ENCODE measurements at places on chromosomes 12 and 14.

GRCh38 chr14:68365228-68365627 is 427.6 kb downstream of the ZFP36L1 start:
- peaks cover 87% of the 10 kb centered on the region for H3K4me1 ChIP-seq
- DNase-seq = no peak
- no peaks in the 10 kb centered on the region for H3K27me3 ChIP-seq
- H3K27ac ChIP-seq = peak overlapping the region; percentile 69
- H3K4me3 ChIP-seq = no peak overlapping the region

DNA sequence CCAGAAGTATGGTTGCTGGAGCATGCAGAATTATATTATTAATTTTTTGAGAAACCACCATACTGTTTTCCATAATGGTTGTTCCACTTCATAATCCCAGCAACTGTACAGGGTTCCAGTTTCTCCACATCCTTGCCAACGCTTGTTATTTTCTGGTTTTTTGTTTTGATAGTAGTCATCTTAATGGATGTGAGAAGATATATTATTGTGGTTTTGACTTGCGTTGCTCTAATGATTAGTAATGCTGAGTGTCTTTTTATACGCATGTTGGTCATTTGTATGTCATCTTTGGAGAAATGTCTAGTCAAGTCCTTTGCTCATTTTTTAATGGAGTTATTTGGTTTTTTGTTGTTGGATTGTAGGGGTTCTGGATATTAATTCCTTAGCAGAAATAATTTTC is 58.1 kb downstream of the DAAM1 start:
- H3K4me1 ChIP-seq = peaks cover 29% of the 10 kb centered on the region
- H3K4me3 ChIP-seq = no peak overlapping the region
- no peak overlapping the region for H3K27ac ChIP-seq
- DNase-seq = no peak
- no peaks in the 10 kb centered on the region for H3K36me3 ChIP-seq

DNA sequence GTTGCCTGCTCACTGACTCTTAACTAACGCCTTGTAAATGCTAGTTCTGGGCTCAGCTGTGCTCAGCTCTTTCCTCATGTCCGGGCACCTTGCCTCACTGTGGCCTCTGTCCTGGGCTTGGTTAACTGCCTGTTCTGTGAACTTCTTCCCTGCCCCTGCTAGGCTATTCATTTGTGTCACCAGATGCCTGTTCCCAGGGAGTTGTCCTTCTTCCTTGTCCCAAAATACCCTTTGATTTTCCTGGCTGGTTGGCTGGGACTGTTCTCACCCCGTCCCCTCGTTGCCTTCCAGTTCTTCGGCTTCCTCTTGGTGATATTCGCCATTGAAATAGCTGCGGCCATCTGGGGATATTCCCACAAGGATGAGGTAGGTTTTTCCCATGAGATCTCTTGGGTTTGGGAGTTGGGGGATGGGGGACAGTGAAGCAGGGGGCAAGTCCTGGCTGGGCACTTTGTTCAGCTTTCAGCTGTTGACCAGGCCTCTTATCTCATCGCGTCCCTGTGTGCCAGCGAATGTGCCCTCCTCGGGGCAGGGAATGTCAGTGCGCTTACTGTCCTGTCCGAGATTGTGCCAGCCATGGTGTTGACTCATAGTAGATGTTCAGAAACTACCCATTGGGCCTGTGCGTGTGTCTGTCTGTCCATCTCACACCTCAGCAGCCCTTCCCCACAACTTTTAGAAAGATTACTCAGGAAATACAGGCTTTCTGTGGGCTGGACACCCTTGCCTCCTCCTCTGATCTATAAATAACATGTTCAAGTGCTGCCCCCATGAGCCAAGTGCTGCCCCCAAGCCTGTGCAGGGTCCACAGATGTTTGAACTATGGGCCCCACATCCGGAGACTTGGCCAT is 33.1 kb downstream of the CD9 start:
- peaks cover 27% of the 10 kb centered on the region for H3K36me3 ChIP-seq
- no peak overlapping the region for H3K27ac ChIP-seq
- peaks cover 11% of the 10 kb centered on the region for H3K4me1 ChIP-seq
- no peak for DNase-seq
- H3K4me3 ChIP-seq = no peak overlapping the region

DNA sequence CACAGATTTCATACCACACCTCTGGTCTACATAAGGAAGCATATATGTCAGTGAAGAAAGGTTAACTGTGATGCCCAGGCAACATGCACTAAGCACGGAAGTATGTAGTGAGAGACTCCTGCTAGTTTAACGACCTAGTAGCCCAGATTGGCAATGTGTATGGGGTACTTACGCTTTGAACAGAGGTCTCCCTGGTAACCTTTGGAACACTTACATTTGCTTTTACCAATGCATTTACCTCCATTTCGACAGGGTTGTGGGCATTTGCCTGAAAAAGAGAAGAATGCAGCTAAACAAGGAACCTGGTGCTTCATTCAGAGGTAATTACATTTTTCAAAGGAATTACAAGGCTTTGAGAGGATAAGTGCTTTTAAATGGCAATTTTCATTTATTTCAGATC is 65.2 kb downstream of the WIF1 start:
- DNase-seq = no peak
- H3K4me3 ChIP-seq = no peak overlapping the region
- peaks cover 44% of the 10 kb centered on the region for H3K27me3 ChIP-seq

GRCh38 chr14:106346534-106347290 is 820.3 kb downstream of the TMEM121 start:
- H3K36me3 ChIP-seq = no peaks in the 10 kb centered on the region
- no peak overlapping the region for H3K27ac ChIP-seq
- H3K4me3 ChIP-seq = no peak overlapping the region
- H3K4me1 ChIP-seq = peaks cover 10% of the 10 kb centered on the region
- no peak for DNase-seq
